Activated T-helper 2 cell treated with anti-CD3 and anti-CD28 coated beads, Interferon-gamma antibody, Interleukin-2, Interleukin-4, amounts not matched to agents 10 μg/mL and 5 μg/mL and 100 μg/mL, durations not matched to agents 14 hours and 24 hours and 36 hours (primary cell): ENCODE measurements at places on chromosomes 2 and 18. TPM values are rescaled to one million over a fixed set of nuclear protein-coding genes. Genes with fewer than 3 reads are reported as not detected.

The MEIS1 gene
- total RNA-seq: not detected in 2 replicates

The FZD7 gene
- 1.1 and 1.4 TPM in 2 replicates for total RNA-seq

The TSPYL6 gene
- total RNA-seq: not detected in 2 replicates

The RABL2A gene
- 25.3 and 27.0 TPM in 2 replicates for total RNA-seq

DNA sequence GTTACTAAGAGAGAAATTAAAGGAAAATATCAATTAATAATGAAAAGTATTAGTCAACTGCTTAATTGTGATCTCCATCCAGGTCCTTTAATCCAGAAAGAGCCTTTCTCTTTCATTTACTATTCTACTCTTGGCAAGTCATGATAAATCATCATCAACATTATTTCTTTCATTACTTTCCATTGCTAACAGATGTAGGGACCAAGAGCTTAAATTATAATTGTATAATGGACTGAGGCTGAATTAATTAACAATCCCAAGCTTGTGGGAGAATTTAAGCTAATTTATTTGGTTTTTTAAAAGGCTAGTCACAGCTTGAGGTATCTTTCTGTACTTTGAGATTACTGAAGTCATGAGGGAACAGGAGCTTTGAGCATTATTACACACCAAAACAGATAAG lies 223.9 kb downstream of the ERBB4 start:
- no peak for DNase-seq
- H3K4me3 ChIP-seq: no peak overlapping the region
- H3K27ac ChIP-seq: no peak overlapping the region
- no peaks in the 10 kb centered on the region for H3K27me3 ChIP-seq
- no peaks in the 10 kb centered on the region for H3K4me1 ChIP-seq

DNA sequence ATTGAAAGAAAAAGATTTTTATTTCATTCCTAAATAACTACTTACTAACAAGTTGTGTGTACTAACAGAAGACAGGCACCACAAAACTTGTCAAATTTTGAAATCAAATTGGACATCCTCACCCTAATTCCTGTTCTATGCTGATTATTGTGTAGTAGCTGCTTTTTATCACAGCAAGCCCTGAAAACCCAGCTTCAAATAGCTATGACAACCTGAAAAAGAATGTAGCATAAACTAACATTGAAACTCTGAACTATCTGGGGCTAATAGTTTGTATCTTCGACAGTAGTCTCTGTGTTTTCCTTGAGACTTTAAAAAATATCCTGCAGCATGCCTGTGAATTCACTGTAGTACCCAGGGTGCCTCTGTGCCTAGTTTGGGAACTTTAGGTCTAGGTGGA lies 122.6 kb downstream of the WDPCP start:
- H3K27ac ChIP-seq: no peak overlapping the region
- no peaks in the 10 kb centered on the region for H3K36me3 ChIP-seq
- DNase-seq: no peak
- peaks cover 1% of the 10 kb centered on the region for H3K4me1 ChIP-seq
- no peak overlapping the region for H3K4me3 ChIP-seq
- H3K27me3 ChIP-seq: no peaks in the 10 kb centered on the region

- no peak overlapping the region for H3K27ac ChIP-seq
- no peak overlapping the region for H3K4me3 ChIP-seq
- H3K36me3 ChIP-seq: peaks cover 22% of the 10 kb centered on the region
- DNase-seq: no peak
- peaks cover 18% of the 10 kb centered on the region for H3K4me1 ChIP-seq
Measured at GRCh38 chr2:23944527-23944926, 4.3 kb downstream of the UBXN2A start.

DNA sequence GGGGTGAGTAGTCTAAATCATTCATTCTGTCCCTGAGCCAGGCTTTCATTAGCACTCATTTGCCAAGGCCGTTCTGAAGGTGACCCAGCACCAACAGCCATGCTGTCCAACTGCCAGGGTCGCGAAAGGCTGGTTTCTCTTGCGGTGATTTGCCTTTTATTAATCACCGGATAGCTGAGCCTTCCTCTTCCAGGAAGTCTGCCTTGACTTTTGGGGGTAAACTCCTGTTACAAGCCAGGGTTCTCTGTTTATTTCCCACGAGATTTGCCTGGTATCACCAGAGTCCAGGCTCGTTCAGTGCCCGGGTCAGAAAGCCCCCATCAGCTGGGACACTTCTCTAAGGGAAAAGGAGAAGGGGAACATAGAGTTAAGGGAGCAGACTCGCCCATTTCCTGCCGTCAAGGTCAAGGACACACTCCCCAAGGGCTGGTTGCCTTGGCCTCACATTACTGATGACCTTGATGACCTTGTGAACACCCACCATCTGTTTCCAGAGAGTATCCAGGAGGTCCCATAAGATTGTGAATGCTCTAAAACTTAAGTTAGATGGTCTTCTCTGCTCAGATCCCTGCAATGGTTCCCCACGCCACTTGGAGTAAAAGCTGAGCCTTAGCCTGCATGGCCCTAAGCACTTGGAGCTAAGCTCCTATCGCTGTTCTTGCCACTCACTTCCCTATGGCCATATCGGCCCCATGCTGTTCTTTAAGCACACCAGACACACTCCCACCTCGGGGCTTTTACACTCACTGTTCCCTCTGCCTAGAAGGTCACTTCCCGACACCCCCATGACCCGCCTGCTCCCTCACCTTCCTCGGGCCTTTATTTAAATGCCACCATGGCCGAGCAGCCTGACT lies 118.0 kb upstream of the STPG4 start:
- no peaks in the 10 kb centered on the region for H3K36me3 ChIP-seq
- no peak for DNase-seq
- peaks cover 2% of the 10 kb centered on the region for H3K27me3 ChIP-seq
- no peak overlapping the region for H3K27ac ChIP-seq
- H3K4me1 ChIP-seq: peaks cover 4% of the 10 kb centered on the region
- H3K4me3 ChIP-seq: no peak overlapping the region

DNA sequence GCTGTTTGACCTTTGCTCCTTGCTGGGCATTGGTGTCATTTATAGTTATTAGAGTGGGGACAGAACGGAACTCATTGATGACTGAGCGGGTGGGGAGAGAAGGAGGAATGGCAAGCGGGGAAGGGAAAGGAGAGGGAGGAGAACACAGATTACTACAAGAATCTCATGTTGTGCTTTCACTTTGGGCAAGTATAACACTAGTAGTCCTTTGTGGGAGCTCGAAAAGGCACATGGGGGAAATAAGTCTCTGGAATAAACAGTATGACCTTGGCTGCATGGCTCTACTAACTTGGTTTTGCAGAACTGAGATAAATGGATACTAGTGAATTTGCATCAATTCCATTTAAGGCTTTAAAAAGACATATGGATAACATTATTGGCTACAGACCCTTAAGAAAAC lies 161.7 kb upstream of the NABP1 start:
- no peaks in the 10 kb centered on the region for H3K4me1 ChIP-seq
- no peak overlapping the region for H3K4me3 ChIP-seq
- DNase-seq: no peak
- H3K27ac ChIP-seq: no peak overlapping the region
- H3K27me3 ChIP-seq: peaks cover 17% of the 10 kb centered on the region
- no peaks in the 10 kb centered on the region for H3K36me3 ChIP-seq

DNA sequence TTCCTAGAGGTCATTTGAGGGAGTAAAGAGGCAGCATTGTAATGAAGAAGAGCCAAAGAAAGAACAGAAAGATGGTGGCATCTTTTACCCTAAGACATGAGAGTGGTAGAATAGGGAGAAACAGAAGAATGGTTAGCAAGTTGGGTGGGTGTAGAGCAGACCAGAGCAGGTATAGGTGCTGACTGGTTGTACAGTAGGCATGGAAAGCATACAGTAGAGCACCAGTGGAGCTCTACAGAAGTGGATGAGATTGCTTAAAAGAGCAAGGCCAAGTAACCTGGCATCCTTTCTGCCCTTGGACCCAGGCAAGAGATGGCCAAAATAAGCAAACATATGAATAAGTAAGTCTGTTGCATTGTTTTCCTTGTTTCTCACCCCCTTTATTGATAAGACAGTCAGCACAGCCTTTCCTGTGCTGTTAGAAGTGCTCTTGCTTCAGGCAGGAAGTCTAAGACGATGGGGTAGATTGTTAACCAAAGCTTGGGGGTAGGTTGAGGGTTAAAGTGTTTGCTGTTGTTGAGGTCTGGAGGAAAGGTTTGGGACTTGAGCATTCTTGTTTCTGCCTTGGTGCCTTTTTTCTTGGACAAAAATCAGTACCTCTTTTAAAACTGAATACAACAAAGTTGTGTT lies 76.9 kb downstream of the DIS3L2 start:
- peaks cover 38% of the 10 kb centered on the region for H3K36me3 ChIP-seq
- no peak for DNase-seq
- H3K27ac ChIP-seq: no peak overlapping the region
- H3K4me3 ChIP-seq: no peak overlapping the region
- H3K27me3 ChIP-seq: peaks cover 13% of the 10 kb centered on the region

- no peak overlapping the region for H3K27ac ChIP-seq
- no peak for DNase-seq
- H3K27me3 ChIP-seq: peaks cover 15% of the 10 kb centered on the region
- H3K4me3 ChIP-seq: no peak overlapping the region
Measured at GRCh38 chr2:237667893-237668292, 40.5 kb downstream of the LRRFIP1 start.

DNA sequence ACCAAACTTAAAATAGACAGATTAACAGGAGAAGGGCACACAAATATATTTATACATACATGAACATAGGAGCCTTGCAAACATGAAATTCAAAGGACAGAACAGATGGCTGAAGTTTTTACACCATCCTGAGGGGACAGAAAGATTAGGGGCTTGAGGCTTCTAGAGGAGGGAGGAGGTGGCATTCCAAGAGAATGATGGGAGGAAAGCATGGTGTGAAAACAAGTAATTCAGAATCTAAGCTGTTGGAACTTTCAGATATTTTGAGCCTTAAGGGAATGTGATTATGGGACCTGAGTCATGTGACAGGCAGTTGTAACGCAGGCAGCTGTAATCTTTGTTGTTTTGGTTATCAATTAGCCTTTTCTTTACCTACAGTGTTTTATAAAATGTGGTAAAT lies 225.2 kb upstream of the SPOPL start:
- H3K4me3 ChIP-seq: no peak overlapping the region
- H3K36me3 ChIP-seq: no peaks in the 10 kb centered on the region
- H3K27ac ChIP-seq: no peak overlapping the region
- no peak for DNase-seq

DNA sequence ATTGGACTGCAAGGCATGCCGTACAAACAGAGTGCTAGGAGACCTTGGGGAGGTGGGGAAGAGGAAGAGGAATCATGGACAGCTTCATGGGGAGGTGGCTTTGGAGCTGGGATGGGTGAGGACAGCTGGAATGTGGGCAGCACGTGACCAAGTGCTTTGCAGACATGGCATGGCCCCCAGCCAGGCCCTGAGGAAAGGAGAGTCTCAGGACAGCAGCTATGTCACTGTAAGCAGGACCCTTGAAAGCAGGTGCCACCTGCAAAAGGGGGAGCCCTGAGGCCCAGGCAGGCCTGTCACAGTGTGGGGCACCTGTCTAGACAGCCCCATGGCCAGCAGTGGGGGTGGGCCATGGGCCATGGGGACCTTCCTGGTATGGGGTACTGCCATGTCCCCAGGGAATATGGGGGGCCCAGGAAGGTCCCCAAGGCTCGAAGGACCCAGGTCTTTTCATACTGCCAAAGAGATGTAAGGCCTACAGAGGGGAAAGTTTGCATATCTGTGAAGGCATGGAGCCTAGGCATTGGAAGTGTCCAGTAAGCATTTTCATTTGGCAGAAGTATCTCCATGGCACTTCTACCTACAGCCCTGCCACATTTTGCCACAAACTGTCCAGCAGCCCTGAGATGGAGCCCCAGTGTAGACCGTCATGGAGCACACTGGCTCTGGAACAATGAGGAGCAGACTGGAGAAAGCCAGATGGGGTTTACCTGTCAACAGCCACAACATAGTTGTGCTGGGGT lies 9.9 kb downstream of the PAX8 start:
- no peak overlapping the region for H3K27ac ChIP-seq
- no peak for DNase-seq
- no peak overlapping the region for H3K4me3 ChIP-seq
- H3K4me1 ChIP-seq: peaks cover 8% of the 10 kb centered on the region

GRCh38 chr2:9808334-9809063 lies 34.8 kb upstream of the TAF1B start:
- H3K4me3 ChIP-seq: no peak overlapping the region
- no peak for DNase-seq
- H3K4me1 ChIP-seq: no peaks in the 10 kb centered on the region
- peaks cover 11% of the 10 kb centered on the region for H3K27me3 ChIP-seq

- no peaks in the 10 kb centered on the region for H3K27me3 ChIP-seq
- no peaks in the 10 kb centered on the region for H3K36me3 ChIP-seq
- no peak overlapping the region for H3K4me3 ChIP-seq
- DNase-seq: no peak
Measured at GRCh38 chr18:37339701-37340215, 225.8 kb downstream of the CELF4 start.

DNA sequence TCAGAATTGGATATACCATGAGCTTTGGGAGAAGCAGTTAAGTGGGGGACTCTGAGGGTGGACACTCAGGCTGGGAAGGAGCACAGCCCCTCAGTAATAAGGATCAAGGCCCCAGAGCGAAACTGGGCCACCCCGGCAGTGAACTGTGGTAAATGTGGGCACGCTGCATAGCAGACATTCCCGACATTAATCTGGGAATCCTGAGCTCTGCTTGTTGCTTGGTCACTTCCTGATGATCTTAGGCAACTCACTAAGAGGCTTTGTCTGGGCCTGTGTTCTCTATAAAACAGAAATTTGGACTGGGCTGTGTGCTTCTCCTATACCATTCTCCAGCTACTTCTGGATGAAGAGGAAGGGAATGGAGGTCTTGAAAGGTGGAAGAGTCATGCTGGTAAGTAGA lies 4.8 kb downstream of the TGFBRAP1 start:
- no peak overlapping the region for H3K27ac ChIP-seq
- DNase-seq: no peak
- H3K4me3 ChIP-seq: no peak overlapping the region
- H3K36me3 ChIP-seq: peaks cover 27% of the 10 kb centered on the region
- H3K4me1 ChIP-seq: peaks cover 36% of the 10 kb centered on the region
- H3K27me3 ChIP-seq: no peaks in the 10 kb centered on the region

GRCh38 chr2:82780050-82780449 lies 1679.0 kb downstream of the SUCLG1 start:
- no peak overlapping the region for H3K4me3 ChIP-seq
- no peak overlapping the region for H3K27ac ChIP-seq
- no peaks in the 10 kb centered on the region for H3K36me3 ChIP-seq
- H3K27me3 ChIP-seq: no peaks in the 10 kb centered on the region
- no peaks in the 10 kb centered on the region for H3K4me1 ChIP-seq

DNA sequence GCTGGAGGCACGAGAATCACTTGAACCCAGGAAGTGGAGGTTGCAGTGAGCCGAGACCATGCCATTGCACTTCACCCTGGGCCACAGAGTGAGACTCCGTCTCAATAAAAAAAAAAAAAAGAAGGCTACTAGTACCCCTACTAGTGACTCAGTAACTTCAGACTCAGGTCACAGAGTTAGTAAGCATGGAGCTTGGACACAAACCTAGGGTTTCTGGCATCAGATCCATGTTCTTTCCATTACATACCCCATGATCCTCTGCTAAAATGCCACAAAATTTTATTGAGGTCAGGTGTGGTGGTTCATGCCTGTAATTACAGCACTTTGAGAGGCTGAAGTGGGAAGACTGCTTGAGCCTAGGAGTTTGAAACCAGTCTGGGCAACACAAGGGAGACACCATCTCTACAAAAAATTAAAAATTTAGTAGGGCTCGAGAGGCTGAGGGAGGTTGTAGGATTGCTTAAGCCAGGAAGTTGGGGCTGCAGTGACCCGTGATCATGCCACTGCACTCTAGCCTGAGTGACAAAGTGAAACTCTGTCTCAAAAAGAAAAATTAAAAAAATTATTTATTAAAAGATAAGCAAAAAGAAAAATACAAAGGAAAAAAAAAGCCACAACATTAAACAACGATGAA lies 45.1 kb downstream of the DHX57 start:
- peaks cover 4% of the 10 kb centered on the region for H3K4me1 ChIP-seq
- no peaks in the 10 kb centered on the region for H3K27me3 ChIP-seq
- peaks cover 17% of the 10 kb centered on the region for H3K36me3 ChIP-seq
- H3K27ac ChIP-seq: no peak overlapping the region
